ENCODE measurements at places on chromosomes 1 and 21.

GRCh38 chr1:156807627-156808026, 9.0 kb downstream of the SH2D2A start:
- no peak for DNase-seq

- DNase-seq, result peak; percentile 36
These were observed 38.6 kb upstream of the GADD45A start for GRCh38 chr1:67646145-67647035.

DNA sequence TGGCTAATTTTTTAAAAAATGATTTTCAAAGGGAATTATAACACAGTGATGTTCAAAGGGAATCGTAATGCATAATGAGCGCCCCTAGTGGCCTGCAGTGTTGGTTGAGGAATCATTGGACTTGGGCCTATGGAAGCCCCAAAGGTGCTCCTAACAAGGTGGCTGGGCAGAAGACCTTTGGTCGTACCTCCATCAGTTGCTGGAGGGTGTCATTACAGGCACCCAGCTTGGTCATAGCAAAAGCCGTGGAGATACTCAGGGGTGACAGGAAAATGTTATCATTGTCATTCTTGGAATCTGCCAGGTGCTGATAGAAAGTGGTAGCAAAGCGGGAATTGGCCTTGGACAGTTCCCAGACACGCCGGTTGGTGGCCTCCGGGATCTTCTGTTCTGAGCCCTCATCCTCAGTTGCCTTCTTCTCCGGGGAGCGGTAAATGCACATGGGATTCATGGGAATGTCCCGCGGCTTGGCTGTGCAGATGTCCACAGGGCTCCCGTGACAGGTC, 2.7 kb downstream of the SERPINC1 start:
- no peak for DNase-seq

DNA sequence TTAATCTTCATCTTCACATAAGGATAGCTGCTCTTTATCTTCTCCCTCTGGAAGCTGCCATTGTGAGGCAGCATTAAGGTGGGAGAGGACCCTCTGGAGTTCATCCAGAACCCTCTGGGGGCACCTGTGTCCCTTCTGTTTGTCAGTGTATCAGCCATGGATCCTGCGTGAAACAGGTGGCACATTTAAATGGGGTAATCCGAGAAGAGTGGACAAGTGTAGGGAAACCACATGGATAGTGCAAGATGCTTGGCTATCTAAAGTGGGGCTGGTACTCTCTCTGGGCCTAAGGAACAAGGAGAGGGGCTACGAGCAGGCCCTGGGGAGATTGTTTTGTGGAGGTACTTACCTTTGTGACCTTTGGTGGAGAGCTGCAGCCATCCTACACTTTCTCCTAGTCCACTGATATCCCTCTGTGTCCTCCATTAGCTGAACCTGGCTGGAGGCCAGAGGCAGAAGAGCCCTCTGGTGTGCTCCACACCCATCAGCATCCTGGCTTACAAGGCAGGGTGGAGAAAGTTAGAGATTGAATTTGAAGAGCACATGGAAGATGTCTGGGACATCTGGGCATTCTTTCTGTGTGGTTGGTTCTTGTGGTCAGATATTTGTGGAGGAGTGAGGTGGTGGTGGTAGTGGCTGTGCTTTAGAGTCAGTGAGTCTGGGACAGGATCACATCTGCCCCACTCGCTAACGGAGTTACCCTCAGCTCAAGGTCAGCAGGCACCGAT, 117.7 kb downstream of the FGGY start:
- no peak for DNase-seq

DNA sequence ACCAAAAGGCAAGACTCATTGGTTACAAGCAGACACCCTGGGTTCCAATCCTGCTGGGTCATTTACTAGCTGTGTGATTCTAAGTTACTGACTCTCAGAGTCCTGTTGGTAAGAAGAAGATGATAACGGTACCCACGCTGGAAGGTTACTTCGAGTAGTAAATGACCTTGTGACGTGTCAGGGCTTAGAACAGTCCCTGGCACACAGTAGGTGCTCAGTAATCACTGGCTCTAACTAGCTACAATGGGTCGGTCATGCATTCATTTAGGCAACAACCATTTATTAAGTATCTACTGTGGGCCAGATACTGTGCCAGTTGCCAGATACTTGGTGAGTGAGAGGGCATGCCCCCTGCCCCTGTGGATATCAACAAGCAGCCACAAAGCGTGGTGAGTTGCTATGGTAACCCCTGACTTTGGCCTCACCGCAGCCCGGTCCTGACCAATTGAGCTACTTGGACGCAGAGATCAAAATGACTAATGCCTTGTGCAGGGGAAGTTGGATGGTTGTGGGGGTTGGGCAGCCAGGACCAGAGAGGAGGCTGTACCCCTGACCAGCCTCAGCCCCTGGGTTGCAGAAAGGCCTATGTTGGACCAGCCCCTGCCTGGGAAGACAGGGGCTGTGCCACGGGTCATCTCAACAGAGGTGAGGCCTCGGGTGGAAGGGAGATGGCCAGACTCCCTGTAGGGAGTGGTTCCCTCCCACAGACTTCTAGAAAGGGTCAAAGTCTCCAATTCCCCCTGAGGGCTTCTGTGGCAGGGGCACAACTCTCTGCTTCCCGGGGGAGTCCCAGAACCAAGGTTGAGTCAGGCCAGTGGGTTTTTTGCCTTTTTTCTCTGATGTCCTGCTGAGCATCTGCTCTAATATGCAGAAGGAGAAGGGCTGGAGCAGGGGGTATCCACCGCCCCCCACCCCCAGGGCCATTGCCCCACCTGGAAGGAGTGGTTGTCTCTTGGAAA, 16.0 kb downstream of the DHRS3 start:
- no peak for DNase-seq

- no peak for DNase-seq
These were observed 31.0 kb downstream of the UMODL1 start for GRCh38 chr21:42102076-42102475.

- no peak for DNase-seq
These were observed 12.4 kb downstream of the FAM151A start for GRCh38 chr1:54610601-54611580.

GRCh38 chr1:28359592-28360239, 9.8 kb upstream of the PHACTR4 start:
- peak; percentile 76 for DNase-seq

DNA sequence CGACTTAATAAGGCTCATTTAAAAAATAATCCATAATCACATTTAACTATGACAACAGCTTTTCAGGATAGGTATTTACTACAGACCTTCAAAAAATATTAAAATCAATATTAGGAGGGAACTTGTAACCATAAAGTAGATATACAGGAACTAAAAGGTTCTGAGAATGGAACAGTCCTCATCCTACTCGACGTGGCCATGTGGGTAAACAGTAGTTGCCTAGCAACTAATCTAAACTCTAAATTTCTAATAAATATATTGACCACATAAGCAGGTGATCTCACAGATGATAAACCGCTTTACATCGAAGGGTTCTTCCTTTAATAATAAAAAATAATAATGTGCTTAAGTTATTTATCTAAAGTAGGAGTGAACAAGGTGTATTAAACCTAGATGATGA, 7.9 kb downstream of the AKT3 start:
- DNase-seq, result no peak

DNA sequence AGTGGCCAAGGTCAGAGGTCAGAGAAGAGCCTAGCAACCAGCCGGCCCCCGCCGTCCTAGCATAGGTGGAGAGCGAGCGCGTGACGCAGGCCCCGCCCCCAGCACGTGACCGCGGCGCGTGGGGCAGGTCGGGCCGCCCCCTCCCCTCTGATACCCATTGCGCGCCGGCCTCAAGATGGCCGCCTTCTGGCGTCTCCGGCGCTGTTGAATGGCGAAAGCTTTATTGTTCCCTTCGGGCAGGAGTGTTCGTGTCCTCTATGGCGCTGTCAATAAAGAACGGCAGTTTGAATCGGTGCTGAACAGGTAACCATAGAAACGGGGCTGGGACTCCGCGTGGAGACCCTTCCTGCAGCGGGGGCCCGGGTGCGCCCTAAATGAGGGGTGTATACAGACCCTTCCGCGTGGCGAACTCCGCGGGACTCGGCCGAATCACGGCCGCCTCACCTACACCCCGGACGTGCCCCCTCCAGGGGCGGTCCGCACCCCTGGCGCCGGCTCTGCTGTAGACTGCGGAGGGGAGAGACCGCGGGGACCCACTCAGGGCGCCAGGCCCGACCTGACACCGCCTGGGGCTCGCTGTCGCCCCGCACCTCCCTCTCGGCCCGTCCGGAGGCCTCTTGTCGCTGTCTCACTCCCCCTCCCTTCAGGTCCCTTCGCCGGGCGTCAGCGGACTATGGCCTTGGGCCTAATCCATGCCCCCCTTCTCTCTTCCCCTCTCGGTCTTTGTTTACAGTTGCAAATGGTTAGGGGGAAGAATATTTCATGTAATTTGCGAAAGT, at the start of gene ZBTB40:
Gene ZBTB40, plus strand, starts transcription at position 150 of the 779 bp plus-strand sequence. CDS start 38,098 bp downstream, outside the sequence.
- DNase-seq, result peak; percentile 93

- no peak for DNase-seq
These were observed 2.5 kb downstream of the RABGAP1L start for GRCh38 chr1:174161813-174162212.

- DNase-seq, result peak; percentile 17
These were observed 100.9 kb downstream of the DDX20 start for GRCh38 chr1:111856411-111857185.

- no peak for DNase-seq
These were observed 5.2 kb downstream of the S100A10 start for GRCh38 chr1:151988405-151988923.

DNA sequence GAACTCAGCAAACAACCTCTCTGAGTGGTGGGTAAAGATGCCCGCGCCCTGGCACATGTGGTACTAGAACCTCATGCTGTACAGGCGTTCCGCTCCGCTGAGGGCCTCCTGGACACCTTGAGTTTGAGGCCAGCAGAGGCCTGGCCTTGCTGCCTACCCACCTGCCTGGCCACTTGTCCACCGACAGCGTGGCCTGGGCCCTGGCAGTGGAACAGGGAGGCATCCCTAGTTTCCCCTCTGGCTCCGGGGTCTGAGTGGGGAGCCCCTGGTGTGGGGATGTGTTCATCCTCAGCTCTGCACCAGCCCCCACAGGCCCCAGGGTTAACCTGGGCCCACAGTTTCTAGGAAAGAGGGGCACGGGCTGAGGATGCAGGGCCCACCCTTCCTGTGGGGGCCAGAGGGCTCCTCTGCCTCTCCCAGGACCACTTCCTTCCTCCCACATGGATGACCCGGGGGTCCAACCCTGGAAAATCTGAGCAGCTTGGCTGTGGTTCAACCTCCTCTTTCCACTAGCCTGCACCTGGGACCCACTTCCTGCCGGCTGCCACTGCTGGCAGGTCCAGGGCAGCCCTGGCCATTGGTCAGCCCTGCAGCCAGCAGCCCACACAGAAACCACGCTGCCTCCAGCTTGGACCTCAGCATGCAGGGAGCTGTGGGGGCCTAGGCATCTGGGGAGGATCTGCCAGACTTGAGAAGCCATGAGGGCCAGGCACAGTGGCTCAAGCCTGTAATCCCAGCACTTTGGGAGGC, 53.3 kb upstream of the COL18A1 start:
- DNase-seq, result no peak

- DNase-seq, result no peak
These were observed 1.4 kb downstream of the PMF1 start for GRCh38 chr1:156214024-156214748.

DNA sequence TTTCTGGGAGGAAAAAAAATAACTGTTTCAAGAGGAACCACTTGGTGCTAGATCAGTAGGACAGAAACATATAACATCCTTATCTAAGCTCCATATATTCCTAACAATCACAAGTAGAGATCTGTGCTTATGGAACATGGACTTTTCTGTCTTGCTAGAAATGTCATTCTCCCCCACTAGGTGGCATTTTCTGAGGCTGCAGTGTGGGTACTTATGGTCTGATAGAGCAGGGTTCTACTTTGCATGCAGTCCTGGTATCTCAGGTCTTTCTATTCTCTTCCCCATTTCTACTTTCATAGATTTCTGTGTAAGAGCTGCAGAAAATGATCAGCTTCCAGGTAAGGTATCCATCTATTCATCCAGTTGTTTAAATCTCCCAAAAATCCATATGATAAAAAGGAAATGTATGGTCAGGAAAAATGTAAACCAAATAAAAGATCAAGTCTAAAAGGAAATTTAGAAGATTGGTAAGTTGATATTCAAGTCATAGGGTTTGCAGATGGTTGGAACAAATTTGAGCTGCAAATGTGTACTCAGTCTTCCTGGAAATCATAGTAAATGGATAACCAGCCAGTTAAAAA, 1.5 kb downstream of the ZNF684 start:
- DNase-seq, result no peak

DNA sequence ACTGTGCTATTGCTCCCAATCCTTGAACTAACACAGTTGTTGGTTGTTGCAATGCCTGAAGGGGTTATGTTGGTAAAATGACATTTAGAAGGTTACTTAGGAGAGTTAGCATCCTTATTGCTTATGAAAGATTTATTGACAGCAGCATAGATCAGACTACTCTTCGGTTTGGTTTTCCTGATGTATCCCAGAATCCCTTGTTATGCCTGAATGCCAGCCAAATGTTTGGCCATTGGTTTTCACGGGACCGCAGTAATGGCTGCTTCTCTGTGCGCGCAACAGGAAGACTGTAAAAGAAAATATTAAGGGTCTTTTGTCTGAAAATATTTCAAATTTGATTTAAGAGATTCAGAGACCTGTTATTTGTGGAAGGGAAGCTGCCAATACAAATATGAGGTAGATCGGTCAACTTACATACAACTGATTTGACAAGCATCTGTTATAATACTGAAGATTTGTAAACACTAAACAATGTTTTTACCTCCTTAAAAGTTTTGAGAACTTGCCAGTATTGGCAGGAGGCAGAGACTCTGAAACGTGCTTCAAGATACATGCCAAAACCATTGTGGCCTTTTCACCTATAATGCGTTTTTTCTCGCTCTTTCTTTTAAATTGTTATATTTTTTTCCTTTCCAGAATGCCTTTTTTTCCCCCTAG, 8.3 kb downstream of the NFIA start:
- no peak for DNase-seq

DNA sequence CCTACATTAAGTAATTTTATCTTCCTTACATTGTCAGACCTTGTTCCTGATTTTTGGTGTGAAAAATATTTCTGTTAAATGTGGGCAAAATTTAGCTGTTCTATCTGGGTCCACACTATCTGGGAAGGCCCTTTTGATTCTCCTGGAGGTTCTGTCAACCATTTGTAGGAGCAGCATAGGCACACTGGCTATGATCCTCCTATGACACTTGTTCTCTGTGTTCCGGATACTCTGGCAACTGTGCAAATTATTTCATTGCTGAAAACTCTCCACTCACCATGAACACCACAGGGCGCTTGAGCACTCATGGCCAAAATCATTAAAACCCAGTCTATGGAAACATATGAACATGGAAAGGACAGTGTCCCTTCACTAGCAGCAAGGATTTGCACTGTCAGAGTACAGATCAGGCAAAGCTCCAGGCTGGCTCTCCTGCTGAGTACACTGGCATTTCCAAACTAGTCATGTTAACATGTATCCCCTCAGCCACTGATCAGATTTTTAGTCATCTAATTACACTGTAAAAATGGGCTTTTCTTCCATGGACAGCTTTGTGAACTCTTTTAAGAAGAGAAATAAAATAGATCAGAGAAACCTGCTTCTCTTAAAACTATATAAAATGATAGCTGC, 43.9 kb upstream of the SGIP1 start:
- no peak for DNase-seq

- DNase-seq, result no peak
These were observed 599.5 kb upstream of the B3GALT2 start for GRCh38 chr1:193785850-193786420.
